ENCODE measurements at places on chromosomes 6 and 20.

DNA sequence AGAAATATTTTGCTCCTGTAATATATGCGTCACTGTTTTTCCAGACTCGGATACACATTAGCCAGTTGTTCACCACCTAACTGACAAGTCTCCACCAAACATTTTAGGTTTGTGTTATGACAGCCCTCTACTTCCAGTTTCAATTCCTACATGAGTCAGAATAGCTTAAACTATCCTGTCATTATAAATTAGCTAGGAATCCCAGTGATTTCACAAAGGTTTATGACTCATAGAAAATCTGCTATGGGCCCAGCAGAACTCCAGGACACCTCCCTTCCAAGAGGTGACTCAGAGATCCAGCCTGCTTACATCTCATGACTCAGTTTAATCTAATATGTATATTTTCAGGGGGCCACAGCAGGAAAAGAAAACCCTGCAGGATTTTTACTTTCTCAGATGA, 17.4 kb upstream of the PLCB4 start:
- no peak for DNase-seq

- no peak for DNase-seq
Measured at GRCh38 chr6:141501616-141502015, 631.1 kb upstream of the GJE1 start.

DNA sequence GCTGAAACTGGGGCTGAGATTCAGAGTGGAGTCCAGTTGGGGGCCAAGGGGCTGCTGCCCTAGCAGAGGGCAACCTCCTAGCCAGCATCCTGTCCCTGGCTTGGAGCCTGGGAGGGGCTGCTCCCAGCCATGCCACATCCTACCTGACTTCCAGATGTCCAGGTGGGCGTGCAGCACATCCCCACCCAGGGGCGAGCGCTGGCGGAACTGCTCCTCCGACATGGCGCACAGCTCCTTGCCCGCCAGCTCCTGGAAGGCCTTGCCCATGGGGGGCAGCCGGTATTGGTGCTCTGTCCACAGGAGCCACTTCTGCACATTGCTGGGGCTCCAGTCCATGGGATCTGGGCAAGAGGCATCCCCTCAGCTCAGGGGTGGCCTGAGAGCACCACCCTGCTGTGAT, 15.3 kb downstream of the SPDEF start:
- no peak for DNase-seq

- DNase-seq = peak; percentile 39
Measured at GRCh38 chr6:169723200-169723909, 945 bp downstream of the PHF10 start.

DNA sequence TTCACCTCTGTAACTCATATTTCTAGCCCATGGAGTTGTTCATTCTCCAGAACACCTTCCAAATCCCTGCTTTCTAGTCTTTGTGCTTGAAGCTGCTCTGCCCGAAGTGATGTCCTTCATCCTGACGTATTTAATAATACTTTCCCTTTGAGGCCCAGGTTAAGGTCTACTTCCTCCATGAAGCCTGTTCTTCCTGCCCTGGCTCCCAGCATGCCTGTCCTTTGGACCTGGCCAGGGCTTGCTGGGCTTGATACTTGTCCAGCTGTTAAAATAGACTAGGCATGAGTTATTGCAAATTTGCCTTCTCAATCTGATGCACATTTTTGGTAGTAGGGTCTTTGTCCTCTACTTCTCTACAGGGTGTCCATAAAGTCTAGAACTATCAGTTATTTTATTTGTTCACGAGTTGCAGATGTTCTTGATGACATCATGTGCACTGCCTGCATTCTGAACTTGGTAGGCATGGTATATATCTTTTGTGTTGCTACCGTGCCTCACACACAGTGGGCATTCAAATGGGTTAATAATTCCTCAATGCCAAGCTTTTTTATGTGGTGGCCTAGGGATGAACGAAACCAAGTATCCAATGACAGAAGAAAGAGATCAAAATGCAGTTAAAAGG, 3.1 kb upstream of the MAP7 start:
- DNase-seq = no peak

DNA sequence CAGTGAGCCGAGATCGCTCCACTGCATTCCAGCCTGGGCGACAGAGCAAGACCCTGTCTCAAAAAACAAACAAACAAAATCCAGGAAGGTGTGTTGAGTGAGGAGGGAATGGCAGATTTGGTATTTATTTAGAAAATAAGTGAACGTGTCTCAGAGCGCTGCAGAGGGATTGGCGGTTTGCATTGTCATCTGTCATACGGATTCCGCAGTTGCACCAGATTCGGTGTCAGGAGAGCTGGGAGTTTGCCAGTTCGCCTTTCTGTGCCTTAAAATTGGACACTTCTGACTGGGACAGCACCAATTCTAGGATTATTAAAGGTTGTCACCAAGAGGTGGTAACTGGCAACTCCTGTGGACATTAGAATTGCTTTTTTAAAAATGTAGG, 912 bp downstream of the SNRNP48 start:
- DNase-seq = no peak

DNA sequence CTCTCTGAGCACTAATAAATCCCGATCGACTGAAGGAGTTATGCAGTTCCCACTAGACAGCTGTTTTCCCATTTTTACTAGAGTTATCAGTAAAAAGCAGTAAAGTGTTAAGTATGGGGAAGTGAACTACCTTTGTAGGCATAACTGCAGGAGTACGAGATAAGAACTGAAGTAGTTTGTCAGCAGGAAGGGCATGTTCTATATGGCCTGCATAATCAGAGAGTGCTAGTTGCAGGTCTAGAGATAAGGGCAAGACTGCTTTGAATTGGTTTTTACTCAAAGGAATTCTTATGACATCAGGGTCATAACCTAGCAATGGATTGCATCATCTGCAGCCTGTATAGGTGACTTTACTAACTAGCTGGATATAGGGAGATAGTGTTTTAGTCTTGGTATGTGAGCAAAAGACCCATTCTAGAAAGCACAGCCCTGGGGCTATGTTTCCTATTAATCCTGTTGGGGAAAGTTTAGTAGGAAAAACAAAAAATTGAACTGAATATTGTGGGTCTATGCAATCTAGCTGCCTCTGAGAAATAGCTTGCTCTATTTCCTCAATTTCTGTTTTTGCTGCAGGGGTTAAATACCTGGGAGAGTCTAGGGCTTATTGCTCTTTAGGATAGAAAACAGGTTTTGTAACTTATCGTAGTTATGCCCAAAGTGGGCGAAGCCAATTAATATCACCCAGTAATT, 22.6 kb upstream of the CRISP1 start:
- DNase-seq = no peak

DNA sequence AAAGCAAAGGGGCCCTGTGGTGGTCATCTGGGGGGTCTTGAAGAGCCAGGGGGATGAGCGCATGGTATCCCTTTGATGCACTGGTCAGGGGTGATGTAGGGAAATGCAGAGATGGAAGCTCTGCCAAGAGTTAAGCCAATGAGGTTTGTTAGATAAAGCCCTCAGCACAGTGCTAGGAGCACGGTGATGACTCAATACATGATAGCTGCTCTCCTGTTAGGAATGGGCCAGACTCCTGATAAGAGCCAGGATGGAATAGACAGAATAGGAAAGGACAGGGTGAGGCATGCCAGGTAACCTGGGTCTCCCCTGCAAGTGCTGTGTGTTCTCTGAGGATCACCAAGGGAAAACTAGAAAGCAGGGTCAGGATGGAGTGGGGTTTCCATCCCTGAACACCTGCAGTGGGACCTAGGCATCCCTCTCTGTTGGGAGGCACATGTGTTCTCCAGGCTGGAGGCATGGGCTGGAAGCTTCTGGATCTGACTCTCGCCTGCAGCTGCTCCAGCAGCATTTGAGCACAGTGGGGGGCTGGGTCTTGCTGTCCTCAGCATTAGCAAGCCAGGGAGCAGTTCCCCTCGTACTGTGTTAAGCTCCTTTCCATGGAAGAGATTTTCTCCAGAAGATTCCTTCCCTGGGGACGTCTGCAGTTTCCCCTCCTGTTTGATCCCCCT, 71.8 kb upstream of the TIAM2 start:
- no peak for DNase-seq

GRCh38 chr6:150006961-150007464, 18.3 kb downstream of the RAET1L start:
- no peak for DNase-seq

DNA sequence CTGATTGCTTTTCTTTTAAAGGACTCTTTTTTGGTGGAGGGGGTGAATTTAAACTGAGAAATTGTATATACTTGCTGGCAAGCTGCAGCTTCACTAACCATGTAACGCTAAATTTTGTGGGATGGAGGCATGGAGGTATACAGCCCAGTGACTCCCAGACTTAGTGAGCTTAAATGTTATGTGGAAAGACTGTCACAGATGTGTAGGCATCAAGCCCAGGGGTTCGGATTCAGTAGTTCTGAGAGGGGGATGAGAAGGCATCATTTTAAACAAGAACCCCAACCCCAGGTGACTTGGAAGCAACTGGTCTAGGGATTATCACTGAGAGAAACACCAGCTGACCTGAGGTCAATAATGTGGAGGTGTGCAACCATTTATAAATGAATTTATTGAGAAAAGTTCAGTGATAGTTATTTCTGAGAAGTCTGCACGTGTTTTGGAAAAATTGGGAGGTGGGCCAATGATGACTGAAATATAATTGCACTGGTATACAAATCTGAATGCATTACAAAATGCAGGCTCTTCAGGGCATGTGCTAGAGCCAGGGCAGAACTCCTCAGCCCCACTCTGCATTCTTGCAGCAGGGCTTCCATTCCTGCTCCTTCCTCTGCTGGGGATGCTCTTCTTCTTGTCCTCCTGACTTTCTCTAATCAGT, 26.9 kb downstream of the RFPL4B start:
- DNase-seq = no peak

- no peak for DNase-seq
Measured at GRCh38 chr6:5081182-5081581, 4.0 kb upstream of the PPP1R3G start.

- no peak for DNase-seq
Measured at GRCh38 chr6:63882208-63882607, 246.6 kb downstream of the PHF3 start.
